ENCODE measurements at places on chromosomes 7 and 10.

DNA sequence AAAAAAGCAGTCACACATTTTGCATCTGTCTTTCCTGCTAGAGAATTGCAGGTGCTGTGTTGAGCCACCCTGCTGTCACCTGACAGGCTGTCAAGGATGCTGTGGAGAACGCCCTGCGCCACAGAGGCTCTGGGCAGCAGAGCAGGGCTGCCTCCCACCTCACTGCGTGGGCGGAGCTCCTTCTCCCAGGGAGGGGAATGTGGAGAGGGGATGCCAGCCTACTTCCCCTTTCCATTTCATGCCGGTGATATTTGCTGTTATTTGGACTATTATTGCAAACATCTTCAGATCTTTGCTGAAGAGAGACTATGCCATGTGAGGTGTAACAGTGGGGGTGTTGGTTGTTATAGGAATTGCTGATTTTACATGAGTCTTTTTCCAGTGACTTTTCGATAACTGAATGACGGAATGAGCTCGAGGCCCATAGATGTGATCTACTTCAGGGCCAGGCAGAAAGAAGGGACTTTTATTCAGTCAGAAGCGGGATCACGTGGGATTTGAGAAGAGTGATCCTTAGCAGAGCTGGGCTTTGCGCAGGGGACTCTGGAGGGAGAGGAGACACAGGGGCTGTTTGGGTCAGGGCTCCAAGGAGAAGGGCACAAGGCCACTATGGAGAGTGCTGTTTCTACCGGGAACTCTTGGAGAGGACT is 13.6 kb upstream of the PRKAG2 start:
- no peak for DNase-seq

DNA sequence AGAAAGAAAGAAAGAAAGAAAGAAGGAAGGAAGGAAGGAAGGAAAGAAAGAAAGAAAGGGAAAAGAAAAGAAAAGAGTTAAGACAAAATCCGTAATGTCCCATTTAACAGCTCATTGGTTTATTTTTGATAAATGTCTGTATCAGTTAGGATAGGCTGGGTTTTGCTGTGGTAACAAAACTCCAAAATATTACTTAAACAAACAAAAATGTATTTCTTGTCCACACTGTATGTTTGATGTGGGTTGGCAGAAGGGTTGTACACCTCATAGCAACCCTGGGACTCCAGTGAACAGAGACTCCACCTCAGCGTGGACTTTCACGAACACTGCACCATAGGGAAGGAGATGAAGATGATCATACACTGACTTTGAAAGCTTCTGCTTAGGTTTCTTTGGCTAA is 59.6 kb downstream of the PPP1R3C start:
- DNase-seq: no peak

DNA sequence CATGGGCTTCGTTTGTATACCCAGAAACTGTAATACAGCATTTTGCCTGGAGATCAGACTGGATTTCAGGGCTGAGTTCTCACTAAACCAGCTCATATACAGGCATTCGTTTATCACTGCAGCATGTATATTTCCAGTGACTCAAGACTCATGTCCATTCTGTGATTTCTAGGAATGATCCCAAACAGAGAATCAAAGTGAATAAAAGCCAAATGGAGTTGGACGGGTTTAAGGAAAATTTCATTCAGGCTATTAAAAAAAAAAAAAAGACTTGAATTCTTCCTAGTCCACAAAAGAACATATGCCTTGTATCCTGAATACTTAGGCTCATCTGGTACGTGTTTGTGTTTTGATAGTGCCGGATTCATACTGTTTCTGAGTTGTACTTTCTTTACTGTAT is 46.8 kb downstream of the TET1 start:
- DNase-seq: no peak

- peak; percentile 63 for DNase-seq
Observed at GRCh38 chr7:5699467-5700384, 81.7 kb downstream of the RNF216 start.

DNA sequence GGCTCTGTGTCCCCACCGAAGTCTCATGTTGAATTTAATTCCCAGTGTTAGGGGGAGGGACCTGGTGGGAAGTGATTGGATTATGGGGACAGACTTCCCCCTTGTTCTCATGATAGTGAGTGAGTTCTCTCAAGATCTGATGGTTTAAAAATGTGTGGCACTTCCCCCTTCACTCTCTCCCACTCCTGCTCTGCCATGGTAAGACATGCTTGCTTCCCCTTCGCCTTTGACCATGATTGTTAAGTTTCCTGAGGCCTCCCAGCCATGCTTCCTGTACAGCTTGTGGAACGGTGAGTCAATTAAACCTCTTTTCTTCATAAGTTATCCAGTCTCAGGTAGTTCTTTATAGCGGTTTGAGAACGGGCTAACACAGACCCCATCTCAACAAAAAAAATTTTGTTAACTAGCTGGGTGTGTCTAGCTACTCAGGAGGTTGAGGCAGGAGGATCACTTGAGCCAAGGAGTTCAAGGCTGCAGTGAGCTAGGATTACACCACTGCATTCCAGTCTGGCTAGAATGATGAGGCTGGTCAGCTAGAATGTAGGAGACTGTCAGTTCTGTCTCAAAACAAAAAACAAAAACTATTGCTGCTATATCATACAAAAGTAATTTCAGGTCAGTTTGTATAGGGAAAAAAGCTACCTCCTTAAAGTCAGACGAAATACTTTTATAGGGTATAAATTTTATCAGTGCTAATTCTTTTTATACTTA is 57.7 kb downstream of the ATAD1 start:
- DNase-seq: no peak

- DNase-seq: no peak
Observed at GRCh38 chr7:84245835-84246234, 51.2 kb upstream of the SEMA3A start.

GRCh38 chr7:4962872-4963775 is 4.1 kb upstream of the MMD2 start:
- DNase-seq: no peak

All from T-helper 2 cell (primary cell).